ENCODE measurements at places on chromosomes 6 and 20.

GRCh38 chr6:122400121-122400450 is 634 bp downstream of the HSF2 start:
- DNase-seq: no peak

DNA sequence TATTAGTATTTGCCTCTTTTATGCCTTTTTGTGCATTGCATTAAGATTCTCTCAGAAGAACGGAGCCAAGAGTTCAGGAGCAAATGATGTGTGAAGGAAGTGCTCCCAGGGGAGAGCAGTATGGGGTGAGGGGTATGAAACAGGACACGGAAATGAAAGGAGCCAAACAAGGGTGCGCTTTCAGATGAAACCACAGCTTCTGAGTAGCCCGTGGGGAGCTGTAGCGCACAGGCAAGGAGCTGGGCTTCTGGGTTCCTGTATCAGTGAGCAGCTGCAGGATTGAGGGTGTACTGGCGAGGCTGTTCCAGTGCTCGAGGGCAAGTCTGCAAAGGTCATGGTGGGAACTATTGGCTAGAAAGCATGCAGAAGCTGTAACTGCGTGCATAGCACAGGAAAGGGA is 25.4 kb downstream of the ANKEF1 start:
- no peak for DNase-seq

DNA sequence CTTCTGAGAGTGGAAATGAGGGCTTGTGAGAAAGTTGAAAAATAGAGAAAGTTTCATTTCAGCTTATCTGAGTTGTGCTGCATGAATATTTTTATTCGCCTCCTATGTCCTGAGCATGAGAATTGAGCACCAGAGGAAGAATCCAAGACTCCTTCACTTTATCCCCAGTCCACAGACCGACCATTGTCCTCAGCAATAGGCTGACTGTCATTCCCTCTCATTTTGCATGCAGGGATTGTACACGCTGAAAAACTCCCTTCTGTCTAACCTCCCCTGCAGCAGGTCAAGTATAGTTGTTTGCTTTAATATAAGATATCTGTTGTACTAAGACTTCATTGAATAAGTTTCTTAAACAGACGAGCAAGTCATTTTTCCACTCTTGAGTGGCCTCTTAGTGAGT is 437.6 kb downstream of the PRKN start:
- DNase-seq: no peak

DNA sequence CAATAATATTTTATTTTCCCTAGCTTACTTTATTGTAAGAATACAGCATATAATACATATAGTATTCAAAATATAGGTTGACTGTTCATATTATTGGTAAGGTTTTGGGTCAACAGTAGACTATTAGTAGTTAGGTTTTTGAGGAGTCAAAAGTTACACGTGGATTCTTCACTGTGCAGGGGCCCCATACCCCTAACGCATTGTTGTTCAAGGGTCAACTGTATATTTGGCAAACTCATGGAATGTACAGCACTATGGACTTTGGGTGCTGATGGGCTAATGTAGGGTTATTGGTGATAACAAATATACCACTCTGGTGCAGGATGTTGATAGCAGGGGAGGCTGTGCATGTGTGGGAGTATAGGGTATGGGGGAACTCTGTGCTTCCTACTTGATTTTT is 397.2 kb downstream of the BCKDHB start:
- DNase-seq: no peak

- DNase-seq: no peak
These were observed 11.2 kb downstream of the CCDC167 start for GRCh38 chr6:37488476-37488875.

DNA sequence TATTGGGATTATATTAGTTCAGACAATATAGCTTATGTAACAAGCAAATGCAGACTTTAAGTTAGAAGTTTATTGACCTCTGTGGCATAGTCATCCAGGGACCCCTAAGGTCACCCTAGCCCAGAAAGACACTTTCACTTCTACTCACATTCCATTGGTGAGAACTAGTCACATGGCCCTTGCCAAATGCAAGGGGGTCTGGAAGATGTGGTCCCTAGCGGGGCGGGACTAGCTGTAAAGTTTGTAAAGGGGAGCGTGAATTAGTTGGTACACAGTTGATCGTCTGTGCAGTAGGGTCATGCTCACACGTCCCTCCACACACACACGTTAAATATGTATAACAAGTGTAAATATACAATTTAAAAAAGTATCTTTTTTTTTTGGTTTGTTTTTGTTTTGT is 9.3 kb downstream of the HNF4A start:
- DNase-seq: no peak

DNA sequence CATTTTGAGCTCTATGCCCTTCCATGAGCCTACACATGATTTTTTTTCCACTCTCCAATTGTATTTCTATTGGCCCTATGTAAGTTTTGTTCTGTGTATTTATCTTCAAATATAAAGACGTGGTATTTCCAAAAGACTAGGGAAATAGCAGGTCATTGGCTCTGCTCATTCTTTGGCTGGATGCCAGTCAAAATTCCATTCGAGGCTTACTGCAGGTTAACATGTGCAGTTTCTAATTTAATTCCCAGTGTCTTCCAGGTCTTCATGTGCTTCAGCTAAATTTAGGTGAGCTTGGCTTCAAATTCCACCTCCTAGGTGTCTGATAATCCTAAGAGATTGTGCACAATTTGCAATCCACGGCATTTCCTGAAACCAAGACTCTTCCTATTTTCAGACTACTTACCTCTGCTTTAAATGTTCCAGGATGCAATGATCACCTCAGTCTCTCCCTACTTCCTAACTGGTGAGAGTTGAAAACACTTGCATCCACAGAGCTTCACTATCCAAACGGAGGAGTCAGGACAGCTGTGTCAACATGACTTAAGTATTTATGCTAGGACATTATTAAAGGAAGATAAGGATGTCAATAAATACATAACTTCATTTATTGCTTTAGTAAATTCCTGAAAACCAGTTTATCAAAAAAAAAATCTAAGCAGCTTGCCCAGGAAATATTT is 236.1 kb downstream of the COL12A1 start:
- DNase-seq: no peak

DNA sequence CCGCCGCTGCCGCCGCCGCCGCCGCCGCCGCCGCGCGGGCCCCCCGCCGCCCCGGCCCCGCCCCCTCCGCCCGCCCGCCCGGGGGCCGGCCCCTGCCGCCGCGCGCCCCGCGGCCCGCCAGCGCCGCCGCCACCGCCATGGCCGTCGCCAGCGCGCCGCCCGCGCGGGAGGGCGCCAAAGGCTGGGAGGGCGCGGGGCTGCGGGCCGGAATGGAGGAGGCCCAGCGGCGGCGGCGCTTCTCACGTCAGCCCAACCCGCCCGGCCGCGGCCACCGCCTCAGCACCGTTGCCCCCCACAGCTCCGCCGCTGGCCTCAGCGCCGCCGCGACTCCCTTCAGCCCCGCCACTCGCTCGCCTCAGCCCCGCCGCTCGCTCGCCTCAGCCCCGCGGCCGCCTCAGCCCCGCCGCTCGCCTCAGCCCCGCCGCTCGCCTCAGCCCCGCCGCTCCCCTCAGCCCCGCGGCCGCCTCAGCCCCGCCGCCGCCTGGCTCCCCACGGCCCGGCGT is 258 bp downstream of the PHF10 start:
- DNase-seq: no peak

- DNase-seq: no peak
These were observed 46.3 kb downstream of the HBS1L start for GRCh38 chr6:135008072-135008940.

DNA sequence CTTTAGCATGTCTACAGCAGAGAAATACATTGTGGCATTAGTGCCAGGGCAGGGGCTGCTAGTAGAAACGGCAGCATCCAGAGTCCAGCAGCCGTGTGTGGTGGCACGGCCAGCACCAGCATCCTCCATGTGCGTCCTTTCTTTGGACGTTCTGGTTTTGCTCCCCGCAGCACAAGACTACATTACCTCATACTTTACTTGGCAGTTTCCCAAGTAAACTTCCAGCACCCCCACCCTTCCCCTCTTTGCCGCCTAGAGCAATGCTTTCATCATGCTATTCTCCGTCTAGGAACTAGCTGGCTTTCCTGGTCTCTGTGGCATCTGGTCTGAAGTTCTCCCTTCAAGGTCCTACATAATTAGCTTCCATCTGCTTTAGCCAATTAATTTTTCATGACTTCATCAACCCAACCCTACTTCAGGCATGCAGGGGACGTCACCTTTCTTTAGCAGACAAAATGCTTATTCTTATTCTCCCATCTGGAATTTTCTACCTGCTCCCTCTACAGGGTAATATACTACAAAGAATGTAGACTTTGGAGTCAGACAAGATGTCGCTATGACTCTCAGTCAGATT is 67.6 kb downstream of the BLOC1S5 start:
- no peak for DNase-seq

DNA sequence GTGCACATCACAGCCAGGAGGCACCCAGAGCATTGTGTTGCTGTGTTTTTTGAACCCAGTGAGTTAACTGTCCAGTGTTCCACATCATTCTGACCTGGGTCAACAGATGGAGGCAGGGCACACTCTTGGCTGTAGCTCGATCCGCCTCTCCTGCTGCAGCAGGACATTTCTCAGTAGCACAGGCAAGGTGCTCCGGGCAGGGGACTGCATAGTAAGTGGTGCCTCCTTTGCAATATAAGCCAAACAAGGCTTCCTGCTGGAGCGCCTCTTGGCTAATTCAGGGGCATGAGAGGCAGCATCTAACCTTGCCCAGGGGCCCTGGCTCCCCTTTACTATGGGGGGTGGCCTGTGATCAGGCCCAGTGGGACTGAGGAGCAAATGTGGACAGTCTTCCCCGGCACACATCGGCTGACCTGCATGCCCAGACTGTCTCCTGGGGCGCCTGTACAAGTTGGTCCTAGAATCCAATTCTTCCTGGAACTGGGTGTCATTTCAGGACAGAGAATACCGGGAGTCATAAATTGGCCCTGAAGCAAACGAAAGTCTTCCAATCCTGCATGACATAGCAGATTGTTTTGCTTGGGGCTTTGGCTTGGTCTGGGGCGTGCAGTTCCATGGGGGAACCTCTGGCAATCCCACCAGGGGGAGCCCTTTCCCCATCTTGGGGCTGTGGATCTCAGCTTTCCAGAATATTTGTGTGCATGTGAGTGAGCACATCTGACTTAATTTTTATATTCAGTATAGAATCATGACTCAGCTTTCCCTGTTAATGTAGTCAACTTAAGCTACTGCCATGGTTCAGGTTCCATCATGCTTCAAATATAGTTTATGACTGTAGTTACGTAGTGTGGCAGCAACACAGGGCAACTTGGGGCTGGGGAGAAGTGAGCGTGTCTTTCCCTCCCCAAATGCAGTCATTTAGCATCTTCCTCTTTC is 56.0 kb upstream of the DDR1 start:
- DNase-seq: peak; percentile 8

DNA sequence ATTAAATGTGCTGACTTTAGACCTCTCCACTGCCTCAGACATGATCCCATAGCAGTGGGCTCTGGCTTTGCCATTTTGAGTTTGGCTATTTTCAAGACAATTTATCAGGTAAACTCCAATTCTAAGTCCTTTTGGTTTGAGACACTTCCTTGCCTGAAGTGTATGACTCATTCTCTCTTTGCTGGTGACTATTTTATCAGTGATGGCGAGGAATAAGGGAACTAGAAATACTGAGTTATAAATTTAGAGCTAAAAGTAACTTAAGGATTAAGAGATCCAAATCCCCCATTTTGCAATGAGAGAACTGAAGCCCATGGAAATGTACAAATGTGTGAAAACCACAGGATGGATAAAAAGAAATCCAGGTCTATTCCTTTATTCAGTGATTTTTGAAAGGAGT is 30.9 kb upstream of the CD83 start:
- no peak for DNase-seq

DNA sequence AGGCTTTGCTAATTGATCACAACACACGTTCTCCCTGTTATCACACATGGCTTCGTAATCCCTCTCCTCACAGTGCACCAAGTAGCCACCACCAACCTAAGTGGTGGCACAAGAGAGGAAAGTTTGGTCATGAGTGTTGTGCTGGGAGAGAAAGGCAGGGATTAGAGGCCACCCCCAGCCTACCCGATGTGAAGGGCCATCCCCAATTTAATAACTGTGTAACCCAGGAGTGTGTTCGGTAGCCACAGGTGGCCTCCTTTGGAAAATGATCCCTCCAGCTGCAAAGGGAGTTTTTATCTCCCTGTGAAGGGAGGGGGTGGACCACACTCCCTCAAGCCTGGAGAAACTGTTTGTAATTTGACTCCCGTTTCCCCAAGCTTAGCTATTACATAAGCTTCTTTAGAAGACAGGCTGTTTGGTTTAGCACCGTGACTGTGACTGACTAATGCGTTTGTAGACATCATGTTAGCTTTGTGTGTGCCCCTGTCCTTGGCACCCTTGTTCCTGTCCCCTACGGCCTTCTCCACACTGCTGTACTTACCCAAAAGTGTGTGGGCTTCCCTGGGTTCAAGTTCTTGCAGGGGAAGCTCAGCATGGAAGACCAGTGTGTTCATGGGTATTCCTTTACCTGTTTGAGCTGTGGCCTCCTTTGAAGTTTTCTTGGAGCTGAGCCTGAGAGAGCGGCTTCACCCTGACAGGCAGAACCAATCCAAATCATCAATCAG is 20.6 kb downstream of the PPP1R16B start:
- peak; percentile 26 for DNase-seq

DNA sequence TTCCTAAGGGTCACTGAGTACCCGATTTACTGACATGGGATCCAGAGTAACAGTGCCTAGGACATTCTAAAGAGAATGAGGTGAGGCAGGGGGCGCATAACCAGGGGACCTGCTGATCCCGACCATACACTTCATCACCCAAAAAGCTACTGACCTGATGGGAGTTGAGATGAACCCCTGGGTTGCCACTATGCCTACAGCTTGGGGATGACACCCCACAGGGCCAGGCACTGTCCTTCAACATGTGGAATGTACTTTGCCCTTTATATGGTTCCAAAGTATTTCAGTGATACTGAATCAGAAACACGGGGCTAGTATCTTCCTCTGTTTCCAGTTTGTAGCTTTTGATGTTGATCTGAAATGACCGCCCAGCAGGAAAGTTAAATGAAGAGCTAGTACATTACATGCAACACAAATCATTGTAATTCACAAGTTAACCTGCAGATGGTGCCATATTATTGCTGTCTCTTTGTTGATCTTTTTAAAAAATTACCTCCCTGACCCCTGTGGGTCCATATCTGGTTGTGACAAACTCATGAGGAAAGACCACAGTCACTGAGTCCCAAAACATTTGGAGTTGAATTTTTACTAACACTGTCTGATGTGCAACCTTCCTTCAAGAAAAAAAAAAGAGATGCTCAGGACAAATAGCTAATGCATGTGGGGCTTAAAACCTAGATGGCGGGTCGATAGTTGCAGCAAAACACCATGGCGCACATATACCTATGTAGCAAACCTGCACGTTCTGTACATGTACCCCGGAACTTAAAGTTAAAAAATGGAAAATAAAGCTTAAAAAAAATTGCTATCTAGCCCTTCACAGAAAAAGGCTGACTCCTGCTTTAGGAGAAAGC is 42.7 kb upstream of the GCNT2 start:
- DNase-seq: no peak

DNA sequence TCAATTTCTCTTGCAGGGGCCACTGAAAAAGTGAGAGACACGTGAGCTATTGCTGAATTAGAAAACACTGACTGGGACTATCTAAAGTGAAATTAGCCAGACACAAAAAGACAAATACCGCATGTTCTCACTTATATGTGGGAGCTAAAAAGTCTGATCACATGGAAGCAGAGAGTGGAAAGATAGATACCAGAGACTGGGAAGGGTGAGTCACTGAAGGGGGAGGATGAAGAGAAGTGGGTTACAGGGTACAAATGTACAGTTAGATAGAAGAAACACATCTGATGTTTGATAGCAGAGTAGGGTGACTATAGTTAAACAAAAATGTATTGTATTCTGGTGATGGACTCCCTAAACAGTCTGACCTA is 13.4 kb downstream of the CST3 start:
- no peak for DNase-seq

All from GF-D8 (cell line).